ENCODE measurements at places on chromosomes 3 and 15.
A peak's percentile ranks its signal among the peaks of the same experiment; 100 is the strongest.

DNA sequence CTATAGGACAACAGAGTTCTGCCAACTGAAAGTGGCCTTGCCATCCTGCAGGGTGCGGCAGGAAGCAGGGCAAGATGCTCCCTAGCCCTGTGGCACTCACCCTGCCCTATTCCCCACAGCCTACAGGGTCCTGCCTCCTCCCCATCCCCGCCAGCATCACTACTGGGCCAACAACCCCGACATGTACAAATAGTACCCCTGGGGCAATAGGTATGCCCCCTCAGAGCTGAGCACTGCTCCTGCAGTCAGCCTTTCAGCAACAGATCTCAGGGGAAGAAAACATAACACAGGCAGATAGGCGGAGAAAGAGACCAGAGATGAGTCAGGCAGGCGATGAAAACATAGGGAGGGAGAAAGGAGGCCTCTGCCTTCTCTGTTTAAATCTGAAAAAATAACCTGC is 74.7 kb downstream of the XXYLT1 start:
- DNase-seq = no peak

DNA sequence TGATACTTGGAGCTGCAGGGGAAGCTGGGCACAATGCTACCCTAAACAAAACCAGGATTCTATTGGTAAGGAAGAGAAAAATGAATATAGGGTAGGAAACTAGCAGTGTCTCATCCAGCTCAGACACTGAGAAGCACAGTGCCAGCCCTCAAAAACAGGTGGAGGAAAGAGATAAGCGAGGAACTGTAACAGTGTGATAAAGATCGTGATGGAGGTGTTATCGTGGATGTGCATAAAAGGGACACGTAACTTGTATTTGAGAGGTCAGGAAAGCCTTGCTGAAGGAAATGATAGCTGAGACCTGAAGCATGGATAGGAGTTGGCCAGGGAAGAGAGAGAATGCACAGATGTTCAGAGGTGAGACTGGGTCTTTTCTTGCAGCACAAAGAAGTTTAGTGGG is 27.4 kb downstream of the MIX23 start:
- DNase-seq = no peak

DNA sequence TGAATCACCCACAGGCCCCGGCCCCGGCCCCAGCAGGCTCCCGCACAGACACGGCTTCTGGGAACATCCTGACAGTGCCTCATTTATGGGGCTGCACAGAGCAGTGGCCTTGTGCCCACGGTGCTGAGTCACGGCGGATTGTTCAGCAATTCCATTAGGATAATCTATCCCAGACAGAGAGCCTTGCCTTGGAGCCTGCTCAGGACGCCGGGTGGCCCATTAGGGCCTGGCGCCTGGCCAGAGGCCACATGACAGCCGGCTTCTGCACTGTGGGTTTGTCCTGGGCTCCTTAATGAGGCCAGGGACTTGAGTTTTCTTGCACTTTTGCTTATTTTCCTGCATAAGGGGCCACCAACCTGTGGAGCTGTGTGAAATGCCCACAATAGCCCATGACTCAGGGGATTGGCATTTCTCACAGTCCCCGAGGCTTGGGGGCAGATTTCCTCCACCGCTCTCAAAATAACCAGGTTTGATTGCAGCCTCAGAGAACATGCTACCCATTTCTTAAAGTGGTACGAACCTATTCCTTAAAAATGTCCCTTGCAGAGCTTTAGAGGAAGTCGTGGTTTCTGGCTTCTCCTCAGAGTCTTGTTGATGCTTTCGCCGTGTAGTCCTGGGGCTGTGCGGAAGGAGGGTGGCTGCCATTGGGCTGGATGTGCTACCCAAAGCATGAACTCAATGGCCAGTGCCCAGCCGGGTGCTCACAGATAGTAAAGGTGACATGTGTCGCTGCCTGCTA is 19.0 kb downstream of the SYNM start:
- no peak for DNase-seq

DNA sequence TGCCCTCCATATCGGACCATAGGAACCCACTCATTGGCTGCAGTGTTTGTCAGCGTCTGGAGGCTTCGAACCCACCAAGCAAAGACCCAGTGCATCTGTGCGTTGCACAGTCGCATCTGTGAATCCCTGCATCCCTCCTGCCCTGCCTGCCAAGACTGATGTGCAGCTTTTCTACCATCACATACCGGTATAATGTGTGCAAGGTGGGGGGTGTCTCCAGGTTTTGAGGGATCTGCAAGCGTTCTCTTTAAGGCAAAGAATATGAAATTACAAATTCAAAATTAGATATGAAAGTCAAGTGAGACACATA is 288 bp upstream of the NME9 start:
- DNase-seq = no peak

GRCh38 chr3:56962206-56962605 is 98.3 kb upstream of the SPATA12 start:
- no peak for DNase-seq

- DNase-seq = peak; percentile 54
Observed at GRCh38 chr3:134250717-134251220, at the start of gene RYK. TSS of gene RYK (minus strand) at chr3:134250859. CDS start at chr3:134250654, 205 bp downstream.

DNA sequence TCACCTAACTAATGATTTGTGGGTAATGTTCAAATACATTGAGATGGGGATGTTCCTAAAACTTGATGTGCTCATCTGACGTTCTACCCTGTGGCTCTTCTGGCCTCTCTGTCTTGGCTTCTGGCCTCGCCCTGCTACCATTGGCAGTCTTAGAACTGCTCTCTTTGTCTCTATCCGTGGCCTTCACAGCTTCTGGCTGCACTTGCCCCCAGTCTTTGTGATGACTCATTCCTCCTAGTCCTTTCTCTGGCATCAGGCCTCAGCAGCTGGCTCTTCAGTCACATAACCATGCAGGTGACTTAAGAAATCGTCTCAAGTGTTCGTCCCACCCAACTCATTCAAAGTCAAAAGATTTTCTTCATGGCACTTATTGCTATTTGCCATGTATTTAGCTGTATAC is 188.1 kb downstream of the BBX start:
- DNase-seq = no peak

- no peak for DNase-seq
Observed at GRCh38 chr3:150106740-150107428, 136.2 kb upstream of the PFN2 start.

DNA sequence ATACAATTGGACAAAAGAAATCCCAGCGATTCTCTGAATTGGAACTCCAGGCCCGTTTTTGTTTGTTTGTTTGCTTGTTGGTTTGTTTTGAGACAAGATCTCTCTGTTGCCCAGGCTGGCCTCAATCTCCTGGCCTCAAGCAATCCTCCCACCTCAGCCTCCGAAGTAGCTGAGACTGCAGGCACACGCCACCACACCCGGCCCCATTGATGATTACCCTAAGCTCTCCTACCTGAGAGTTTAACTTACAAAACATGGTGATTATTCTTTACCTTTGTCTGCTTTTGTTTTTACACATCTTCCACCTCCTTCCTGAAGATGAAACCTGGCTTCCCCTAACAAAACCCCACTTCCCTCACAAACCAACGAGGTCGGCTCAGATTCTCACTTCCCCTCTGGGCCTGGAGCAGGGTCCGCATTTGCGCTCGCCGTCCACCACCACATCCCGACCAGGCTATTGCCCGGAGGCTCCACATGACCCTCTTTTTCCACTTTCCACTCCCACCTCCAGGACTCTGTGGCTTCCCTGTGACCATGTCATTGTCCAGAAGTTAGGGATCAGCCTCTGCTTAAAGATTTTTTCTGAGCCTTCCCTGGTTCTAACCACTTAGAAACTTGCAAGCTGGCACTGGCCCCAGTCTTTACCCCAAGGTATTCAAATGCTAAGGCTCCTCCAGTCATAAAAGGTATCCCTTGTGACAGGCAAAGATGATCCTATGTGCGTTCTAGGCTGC is 14.8 kb downstream of the KLHL6 start:
- DNase-seq = no peak

DNA sequence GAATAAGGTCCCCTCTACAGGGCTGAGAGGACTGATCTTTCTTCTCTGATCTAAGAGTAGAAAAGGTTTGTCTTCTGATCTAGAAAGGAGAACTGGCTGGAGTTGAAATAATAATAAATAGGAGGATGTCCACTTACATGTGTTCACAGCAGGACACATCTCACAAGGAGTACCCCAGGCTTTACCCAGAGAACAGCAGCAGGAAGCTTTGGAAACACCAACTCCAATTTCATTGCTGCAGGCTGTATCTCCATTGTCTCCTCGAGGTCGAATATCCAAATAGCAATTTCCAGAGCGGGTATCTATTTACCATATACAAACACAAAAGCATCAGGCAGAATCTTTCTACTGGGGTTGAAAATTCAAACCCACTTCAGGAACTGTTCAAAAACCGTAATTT is 136.6 kb downstream of the DUT start:
- DNase-seq = no peak

DNA sequence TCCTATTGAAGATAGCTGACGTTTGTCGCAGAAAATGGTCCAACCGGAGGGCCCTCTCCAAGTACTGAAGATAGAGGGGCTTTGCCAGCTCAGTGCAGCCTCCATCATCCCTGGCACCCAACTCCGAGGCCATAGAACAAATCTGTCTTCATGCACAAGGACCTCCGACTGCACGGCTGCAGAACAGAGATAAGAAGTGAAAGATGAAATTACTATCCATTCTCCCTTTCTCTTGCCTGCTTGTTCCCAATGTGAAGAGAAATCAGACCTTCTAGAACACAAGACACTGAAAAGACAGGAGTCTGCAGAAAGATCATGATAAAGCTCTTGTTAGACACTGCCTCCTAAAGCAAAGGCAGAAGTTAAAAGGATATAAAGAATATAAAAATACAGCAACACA is 19.9 kb downstream of the INO80 start:
- DNase-seq = no peak

- no peak for DNase-seq
Observed at GRCh38 chr3:55368366-55368765, 118.7 kb downstream of the WNT5A start.

DNA sequence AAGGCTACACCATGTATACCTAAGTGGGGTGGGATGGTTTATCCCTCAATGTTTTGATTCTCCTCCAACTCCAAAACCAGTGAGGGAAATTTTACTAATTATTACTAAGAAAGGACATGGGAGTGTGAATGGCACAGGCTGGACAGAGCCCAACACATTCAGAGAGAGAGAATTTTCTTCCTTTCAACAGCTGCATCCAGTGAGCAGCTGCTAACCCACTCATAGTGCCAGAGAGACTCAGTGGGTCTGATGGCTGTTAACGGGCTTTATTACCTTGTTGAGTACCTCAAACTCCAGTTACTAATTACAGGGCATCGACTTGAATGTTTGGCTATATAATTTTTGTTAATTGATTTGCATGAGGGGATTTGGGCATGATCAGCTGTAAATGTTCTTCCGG is 75.8 kb downstream of the RORA start:
- no peak for DNase-seq

- no peak for DNase-seq
Observed at GRCh38 chr3:49616491-49616941, 57.6 kb upstream of the APEH start.

- no peak for DNase-seq
Observed at GRCh38 chr15:63615935-63616334, 18.7 kb downstream of the FBXL22 start.

- no peak for DNase-seq
Observed at GRCh38 chr3:167481164-167481563, 7.3 kb upstream of the SERPINI2 start.

DNA sequence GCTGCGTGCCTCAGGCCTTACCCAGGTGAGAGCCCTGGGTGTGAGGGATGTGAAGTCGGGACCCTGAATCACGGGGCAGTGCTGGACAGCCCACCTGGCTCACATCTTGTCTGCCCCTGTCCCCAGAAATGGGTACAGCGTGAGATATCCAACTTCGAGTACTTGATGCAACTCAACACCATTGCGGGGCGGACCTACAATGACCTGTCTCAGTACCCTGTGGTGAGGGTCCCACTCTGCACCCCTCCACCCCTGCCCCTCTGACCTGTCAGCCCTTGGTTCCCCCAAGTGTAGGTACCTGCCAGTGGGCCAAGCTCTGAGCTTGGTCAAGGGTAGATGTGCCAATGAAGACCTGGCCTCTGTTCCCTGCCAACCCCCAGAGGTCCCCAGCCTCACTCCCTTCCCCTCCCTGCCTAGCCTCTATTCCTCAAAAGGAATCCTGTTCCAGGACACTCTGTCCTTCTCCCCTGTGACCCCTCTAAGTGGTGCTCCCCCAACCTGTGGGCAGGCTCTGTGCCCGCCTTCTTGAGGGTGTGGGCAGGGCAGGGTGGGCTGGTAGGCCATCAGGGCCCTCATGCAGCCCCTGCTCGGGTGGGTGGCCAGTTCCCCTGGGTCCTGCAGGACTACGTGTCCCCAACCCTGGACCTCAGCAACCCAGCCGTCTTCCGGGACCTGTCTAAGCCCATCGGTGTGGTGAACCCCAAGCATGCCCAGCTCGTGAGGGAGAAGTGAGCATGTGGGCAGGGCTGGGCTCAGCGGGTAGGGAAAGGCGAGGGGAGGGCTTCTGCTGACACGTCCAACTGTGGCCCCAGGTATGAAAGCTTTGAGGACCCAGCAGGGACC is 25.1 kb downstream of the NBEAL2 start:
- DNase-seq = no peak

DNA sequence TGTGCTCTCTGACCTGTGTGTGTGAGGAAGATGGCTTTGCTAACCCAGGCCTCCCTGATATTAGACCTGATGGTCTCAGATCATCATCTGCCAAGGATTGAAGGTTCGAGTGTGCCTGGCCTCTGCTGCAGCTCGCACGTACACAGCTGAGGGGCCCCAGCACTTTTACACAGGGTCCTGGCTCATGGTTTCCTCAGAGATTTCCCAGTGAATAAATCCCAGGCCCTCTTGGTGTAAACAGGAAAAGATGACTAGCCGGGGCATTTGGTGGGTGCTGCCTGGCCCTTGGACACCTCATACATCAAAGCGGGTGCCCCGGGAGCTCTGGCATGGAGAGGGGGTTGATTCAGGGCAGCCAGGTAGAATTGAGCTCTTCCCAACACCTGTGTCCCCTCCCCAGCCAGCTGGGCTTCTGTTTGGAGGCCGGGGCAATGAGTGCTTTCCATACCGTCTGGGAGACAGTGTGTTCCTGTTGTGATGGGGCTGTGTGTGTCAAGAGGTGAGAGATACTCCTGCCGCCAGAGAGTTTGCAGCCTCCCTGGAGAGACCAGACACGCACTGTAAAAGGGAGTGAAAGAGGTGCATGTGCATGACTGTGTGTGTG is 72.5 kb upstream of the TLE3 start:
- DNase-seq = no peak

DNA sequence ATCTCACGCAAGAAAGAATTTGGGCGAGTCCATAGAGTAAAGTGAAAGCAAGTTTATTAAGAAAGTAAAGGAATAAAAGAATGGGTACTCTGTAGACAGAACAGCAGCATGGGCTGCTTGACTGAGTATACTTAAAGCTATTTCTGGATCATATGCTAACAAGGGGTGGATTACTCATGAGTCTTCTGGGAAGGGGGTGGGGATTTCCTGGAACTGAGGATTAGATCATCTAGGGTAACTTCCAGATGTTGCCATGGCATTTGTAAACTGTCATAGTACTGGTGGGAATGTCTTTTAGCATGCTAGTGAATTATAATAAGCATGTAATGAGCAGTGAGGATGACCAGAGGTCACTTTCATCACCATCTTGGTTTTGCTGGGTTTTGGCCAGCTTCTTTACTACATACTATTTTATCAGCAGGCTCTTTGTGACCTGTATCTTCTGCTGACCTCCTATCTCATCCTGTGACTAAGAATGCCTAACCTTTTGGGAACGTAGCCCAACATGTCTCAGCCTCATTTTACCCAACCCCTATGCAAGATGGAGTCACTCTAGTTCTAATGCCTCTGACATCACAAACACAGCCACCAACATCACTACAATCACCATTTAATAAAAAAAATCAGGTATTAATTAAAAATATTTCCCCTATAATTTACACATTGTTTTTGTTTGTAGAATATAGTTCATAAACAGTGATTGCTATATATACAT is 890.7 kb upstream of the EPHA6 start:
- no peak for DNase-seq

- no peak for DNase-seq
Observed at GRCh38 chr3:196275126-196275525, 12.4 kb downstream of the PCYT1A start.

Data from stimulated activated CD8-positive, alpha-beta memory T cell treated with anti-CD3 and anti-CD28 coated beads, Interleukin-4, amount 100 ng/mL, for 4 hours (primary cell).